Stimulated activated CD4-positive, alpha-beta T cell treated with anti-CD3 and anti-CD28 coated beads, Interleukin-1b, Interleukin-23, amount 100 ng/mL, for 1 hour (primary cell): ENCODE measurements at places on chromosomes 11 and 22.

DNA sequence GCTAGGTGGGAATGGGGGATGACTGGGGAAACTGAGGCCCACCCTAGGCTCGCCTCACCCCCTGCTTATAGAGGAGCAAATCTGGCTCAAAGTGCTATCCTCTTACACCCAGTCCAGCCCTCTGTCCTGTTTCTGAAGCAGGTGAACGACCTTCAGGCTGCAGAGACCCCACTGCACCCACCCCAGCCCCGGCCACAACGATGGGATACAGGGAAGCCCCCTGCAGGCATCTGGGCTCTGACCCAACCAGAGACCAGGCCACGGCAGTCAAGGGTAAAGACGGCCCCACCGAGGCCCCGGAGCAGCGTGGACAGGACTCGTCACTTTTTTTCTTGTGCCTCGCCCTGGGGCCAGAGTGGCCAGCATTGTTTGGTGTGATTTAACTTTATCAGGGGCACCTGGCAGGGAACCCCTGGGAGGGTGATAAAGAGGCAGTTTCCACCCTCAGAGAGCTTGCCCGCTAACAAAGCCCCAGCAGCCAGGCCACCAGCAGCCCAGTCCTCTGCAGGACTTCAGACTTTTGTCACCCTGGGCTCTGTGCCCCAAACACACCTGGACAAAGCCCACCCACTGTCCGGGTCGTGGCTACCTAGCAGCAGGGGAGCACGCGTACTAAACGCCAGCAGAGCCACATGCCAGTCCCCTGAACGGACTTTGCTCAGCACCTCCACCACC lies 612.6 kb downstream of the TBC1D22A start:
- no peak for DNase-seq

GRCh38 chr22:49671331-49672013 lies 156.2 kb downstream of the BRD1 start:
- no peak for DNase-seq

- DNase-seq: no peak
These were observed 10.7 kb downstream of the FAM111B start for GRCh38 chr11:59117774-59118173.

GRCh38 chr11:42974510-42975179 lies 337.2 kb upstream of the API5 start:
- DNase-seq: no peak

GRCh38 chr11:66659763-66660162 lies 17.9 kb downstream of the RBM4B start:
- no peak for DNase-seq

DNA sequence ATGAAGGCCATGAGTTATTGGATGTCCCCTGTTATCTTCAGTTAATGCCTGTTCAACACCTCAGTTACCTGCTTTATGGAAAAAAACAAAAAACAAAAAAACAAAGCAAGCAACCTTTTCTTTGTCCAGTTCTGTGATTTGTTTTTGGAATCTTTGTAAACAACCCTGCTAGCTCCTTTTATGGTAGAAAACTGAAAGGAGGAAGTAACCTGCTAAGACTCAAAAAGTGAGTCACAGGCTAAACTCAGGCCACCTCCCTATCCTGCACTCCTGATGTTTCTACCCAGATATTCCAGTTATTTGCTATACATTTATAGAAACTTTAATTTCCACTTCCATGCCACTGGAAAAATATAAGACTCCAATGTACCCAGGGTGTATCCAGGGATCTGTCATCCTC lies 20.6 kb upstream of the TLCD5 start:
- DNase-seq: no peak

GRCh38 chr11:3341298-3341697 lies 37.6 kb downstream of the ZNF195 start:
- DNase-seq: peak; percentile 58

GRCh38 chr22:31893460-31893859 lies 50.9 kb upstream of the YWHAH start:
- DNase-seq: no peak

- no peak for DNase-seq
These were observed 40.5 kb upstream of the PRDM11 start for GRCh38 chr11:45105984-45106375.

DNA sequence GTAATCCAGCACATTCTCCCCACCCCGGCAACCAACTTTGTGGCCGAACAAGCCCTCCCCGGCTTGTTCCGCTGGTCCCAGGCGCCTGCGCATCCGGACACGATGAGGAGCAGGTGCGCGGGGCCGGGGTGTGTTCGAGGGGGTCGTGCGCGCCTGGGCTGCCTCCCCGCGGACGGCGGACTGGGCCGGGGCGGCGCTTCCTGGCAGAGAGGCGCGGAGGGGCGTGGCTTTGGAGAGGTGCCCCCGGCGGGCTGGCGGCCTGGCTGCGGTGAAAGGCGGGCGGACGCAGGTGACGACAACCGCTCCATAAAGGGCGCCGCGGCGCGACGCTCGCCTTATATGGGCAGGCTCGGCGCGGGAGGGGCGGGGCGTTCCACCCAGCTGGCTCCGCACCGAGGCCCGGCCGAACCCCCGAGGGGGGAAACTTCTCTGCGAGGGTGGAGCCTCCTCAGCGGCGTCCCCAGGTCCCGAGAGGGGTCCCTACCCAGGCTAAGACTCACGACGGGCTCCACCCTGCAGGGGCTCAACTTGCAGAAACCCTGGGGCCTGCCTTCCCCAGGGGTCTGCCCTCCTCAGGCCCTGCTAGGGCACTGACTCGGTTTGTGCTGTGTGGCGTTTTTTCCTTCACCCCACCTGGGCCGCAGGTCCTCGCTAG lies 26.4 kb downstream of the TXN2 start:
- DNase-seq: peak; percentile 85

- DNase-seq: no peak
These were observed 98.6 kb downstream of the FEZ1 start for GRCh38 chr11:125397421-125397820.

DNA sequence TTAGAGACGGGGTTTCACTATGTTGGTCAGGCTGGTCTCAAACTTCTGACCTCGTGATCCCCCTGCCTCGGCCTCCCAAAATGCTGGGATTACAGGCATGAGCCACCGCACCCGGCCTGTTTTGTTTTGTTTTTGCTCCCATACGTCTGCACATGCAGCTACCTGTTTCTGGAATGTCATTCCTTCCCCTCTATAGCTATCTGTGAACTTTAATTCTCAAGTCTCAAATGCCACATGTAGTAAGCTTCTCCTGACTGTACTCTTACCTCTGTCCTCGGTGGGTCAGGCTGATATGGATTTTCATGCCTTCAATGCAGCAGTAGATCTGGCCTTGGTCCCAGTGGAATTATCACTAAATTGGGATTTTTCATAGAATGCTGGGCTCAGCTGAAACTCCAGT lies 12.4 kb upstream of the SWAP70 start:
- DNase-seq: no peak

GRCh38 chr22:44823396-44823795 lies 71.0 kb downstream of the ARHGAP8 start:
- DNase-seq: no peak

DNA sequence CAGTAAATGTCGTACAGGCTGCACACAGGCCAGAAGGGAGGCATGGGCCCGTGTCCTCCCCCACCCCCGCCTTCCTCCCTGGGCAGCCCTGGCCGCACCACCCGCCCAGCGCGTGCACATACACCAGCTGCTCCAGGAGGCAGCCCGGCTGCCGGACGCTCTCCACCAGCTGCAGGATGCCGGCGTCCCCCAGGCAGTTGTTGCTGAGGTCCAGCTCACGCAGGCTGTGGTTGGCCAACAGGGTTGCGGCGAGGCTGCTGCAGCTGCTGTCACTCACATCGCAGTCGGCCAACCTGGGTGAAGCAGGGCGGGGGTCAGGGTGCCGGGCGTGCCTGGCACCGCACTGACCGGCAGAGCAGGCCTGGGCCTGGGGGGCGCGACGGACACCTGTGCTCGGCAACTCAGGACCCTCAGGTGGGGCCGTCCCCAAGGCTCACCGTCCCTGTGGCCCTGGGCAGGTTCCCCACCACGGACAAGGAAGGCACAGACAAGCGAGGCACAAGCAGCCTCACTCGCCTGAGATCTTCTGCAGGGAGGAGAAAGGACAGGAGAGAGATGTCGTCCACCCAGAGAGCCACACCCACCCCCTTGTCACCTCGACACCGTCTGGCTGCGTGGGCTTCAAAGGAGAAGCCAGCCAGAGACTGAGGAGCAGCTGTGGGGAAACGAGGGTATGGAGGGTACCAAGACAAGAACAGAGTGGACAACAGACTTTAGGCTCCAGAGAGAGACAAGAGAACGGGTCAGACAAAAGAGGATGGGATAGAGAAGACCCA lies 12.1 kb downstream of the RNH1 start:
- no peak for DNase-seq

DNA sequence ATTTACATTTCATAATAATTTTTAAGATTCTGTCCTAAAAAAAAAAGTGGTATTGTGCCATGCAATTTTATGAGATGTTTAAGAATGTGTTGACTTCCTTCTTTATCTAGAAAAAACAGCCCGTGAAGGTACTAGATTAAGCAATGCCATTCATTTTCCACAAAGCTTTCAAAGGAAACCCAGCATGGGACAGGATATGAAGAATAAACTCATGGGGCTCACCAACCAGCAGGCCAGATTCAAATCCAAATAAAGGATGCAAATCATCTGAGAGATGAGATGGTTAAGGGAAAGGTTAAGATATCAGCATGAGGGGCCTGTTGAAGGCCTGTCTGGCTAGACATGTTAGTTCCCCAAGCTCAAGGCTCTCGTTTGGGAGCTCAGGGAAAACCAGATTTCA lies 199.1 kb downstream of the SWAP70 start:
- no peak for DNase-seq

- DNase-seq: no peak
These were observed 63.6 kb downstream of the NFAM1 start for GRCh38 chr22:42368379-42369249.

DNA sequence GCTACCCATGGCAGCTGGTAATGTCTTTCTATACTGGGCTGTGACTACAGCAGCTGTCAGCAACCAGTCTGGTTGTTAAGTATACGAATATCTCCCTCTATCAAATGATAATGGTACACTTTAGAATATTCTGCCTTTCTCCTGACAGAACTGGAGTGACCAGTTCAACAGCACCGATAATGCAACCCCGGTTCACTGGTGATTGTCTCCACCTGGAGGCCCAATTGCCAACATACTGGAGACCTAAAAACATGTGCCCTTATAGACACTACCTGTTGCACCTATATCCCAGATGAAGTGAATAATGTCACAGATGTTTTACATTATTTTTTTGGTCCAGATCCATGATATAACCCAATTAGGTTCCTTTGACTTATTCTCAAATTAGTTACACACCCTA lies 21.1 kb downstream of the OR5P2 start:
- DNase-seq: no peak

GRCh38 chr11:84144531-84144930 lies 858.4 kb upstream of the CCDC90B start:
- no peak for DNase-seq

DNA sequence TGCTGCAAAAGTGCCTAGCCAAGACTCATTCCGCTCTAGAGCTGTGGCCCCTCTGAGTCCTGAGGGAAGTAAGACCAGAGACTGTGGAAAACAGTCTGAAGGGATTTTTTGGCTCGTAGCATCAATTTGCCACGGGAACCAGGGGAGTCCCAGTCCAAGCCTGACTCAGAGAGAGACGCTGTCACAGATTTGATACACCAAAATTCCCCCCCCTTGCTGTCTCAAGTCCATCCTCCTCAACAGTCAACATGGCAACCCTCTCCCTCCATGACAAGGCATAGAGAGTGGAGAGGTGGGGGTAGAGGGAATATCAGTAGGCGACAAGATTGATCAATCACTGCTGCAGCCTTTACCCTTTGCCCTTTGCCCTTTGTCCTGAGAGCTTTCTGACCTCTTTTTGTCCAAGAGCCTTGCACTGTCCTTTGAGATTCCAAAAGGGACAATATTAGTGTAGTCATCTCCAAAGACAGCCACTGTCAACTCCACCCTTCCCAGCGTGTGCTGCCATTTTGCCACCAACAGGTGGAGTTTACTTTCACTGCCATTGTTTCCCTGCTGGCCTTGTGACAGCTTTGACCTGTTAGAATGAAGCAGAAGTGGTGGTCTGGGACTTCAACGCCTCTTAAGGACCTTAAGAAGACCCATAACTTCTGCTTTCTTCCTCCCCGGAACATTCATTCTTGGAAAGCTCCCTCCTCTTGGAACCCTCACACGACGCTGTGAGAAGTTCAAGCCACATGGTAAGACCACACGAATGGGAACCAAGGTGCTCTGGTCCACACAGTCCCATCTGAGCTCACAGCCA lies 7.3 kb downstream of the SLC15A3 start:
- no peak for DNase-seq

GRCh38 chr11:72348250-72348649 lies 86.1 kb downstream of the CLPB start:
- DNase-seq: no peak

DNA sequence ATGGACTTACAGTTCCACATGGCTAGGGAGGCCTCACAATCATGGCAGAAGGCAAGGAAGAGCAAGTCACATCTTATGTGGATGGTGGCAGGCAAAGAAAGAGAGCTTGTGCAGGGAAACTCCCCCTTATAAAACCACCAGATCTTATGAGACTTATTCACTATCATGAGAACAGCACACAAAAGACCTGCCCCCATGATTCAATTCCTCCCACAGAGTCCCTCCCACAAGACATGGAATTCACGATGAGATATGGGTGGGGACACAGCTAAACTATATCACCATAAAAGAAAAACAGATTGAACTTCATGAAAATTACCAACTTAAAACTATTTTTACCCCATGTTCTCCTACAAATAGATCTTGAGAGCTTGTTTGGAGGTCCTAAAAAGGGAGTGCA lies 19.6 kb downstream of the ENTHD1 start:
- DNase-seq: no peak

DNA sequence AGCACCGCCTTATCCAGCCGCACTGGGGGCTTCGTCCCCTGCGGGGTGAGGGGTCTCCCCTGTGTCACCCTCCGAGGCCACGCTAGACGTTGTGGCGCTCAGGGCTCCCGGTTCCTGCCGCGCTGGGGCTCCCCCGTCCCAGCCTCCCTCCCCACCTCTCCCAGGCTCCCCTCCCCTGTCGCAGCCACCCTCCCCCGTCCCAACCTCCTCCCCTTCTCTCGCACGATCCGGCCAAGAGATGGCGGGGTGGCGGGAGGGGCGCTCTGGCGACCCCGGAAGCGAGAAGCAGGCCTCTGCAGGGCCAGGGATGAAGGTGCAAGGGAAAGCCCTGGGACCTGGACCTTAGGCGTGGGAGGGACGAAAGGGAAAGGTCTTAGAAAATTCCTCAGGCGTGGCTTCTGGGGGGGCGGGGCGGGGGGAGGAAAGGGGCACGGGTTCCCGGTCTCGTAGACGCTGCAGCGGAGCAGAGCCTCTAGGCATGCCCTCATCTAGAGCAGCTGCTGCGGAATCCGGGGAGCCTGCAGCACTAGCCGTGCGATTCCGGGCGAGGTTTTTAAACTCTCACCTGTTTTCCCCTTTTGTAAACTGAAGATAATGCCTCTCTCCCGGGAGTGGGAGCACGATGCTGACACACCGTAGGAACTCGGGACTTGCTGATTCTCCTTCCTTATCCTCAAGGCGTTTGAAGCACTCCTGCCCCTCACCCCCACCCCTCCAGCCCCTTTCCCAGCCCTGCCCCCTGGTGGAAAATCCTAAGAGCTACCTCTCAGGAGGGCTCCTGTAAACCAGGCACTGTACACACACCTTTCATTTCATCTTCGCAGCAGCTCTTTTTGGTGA lies 14.4 kb downstream of the KCNJ5 start:
- DNase-seq: no peak

- DNase-seq: no peak
These were observed 61.1 kb downstream of the WT1 start for GRCh38 chr11:32374261-32374711.
